Endothelial cell of umbilical vein (primary cell): ENCODE measurements at places on chromosomes 4 and X. TPM values are rescaled to one million over a fixed set of nuclear protein-coding genes. Genes with fewer than 3 reads are reported as not detected.

The NPY2R gene
- total RNA-seq: not detected in 2 replicates

The CLGN gene
- 0.60 and 1.00 TPM in 2 replicates for total RNA-seq

The SPANXN3 gene
- not detected in 2 replicates for total RNA-seq

The RHOH gene
- 0.30 TPM in 1 of 2 replicates, not detected in the other for total RNA-seq

The NDNF gene
- total RNA-seq: not detected in 2 replicates

The DUX4 gene
- not detected in 2 replicates for total RNA-seq

The SLC2A9 gene
- total RNA-seq: 1.5 and 1.6 TPM in 2 replicates

The CXCL3 gene
- total RNA-seq: 1.3 and 1.4 TPM in 2 replicates

The FRAS1 gene
- 3.4 and 3.6 TPM in 2 replicates for total RNA-seq

The PAGE2B gene
- total RNA-seq: not detected in 2 replicates

The STS gene
- 3.6 and 4.9 TPM in 2 replicates for total RNA-seq
